ENCODE measurements at places on chromosomes 6 and 20.

- DNase-seq, result no peak
These were observed 75.1 kb downstream of the FOXA2 start for GRCh38 chr20:22509090-22509842.

GRCh38 chr6:2615251-2615650 lies 135.5 kb downstream of the MYLK4 start:
- no peak for DNase-seq

DNA sequence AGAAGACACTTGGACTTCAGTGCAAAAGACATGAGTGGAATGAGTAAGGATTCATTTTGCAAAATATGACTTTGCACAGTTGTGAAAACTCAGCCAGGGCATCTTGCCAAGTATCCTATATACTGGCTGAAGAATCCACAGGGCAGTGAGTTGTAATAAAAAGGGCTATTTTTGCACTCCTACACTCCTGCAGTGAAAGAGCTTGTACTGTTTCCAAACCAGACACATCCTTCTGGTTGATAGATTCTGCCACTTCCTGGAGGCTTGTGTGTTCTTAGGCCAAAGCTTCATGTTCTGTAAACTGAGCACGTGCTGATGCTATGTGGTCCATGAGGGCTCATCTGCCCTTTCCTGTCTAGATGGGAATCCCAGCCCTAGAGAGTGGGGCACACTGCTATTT lies 34.9 kb downstream of the GMPR start:
- DNase-seq, result no peak

DNA sequence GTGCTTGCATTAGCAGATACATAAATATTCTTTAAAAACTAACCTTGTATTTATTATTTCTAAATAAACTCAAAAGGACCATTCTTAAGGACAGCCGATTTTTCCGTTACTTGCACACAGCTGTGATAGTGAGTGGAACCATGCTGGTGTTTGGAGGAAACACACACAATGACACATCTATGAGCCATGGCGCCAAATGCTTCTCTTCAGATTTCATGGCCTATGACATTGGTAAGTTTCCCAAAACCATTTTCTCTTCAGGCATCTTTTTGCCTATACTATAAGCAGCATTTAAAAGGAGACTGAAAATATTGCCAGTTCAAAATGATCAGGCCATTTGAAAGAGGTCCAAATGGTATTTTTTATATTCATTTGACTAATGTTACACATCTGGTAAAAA lies 92.3 kb downstream of the ATRN start:
- no peak for DNase-seq

GRCh38 chr20:38091441-38092216 lies 58.1 kb downstream of the RPRD1B start:
- DNase-seq, result no peak

GRCh38 chr6:105949869-105950268 lies 136.3 kb upstream of the PRDM1 start:
- no peak for DNase-seq

- no peak for DNase-seq
These were observed 59.1 kb upstream of the SUPT3H start for GRCh38 chr6:45436544-45437438.

DNA sequence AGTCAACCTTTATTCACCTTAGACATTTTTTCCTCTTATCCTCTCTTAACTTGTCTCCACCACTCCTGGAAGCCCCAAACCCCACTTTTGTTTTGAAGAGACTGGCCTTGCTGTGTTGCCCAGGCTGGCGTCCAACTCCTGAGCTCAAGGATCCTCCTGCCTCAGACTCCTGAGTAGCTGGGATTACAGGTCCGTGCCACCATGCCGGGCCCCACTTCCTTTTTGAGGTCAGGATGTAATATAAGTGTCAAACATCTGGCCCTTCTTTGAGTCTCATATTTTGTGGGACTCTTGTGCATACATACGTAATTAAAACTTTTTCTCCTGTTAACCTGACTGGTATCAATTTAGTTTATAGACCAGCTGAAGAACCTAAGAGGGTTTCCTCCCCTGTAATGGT lies 1.4 kb upstream of the CDK19 start:
- DNase-seq, result no peak

- DNase-seq, result peak; percentile 76
These were observed 66.0 kb downstream of the PLAGL1 start for GRCh38 chr6:143941852-143942627.

GRCh38 chr6:75600768-75601167 lies 912 bp upstream of the SENP6 start:
- DNase-seq, result no peak

GRCh38 chr6:32855467-32856174 lies 1.6 kb downstream of the PSMB9 start:
- no peak for DNase-seq

- no peak for DNase-seq
These were observed 10.2 kb downstream of the CASS4 start for GRCh38 chr20:56422076-56422823.

DNA sequence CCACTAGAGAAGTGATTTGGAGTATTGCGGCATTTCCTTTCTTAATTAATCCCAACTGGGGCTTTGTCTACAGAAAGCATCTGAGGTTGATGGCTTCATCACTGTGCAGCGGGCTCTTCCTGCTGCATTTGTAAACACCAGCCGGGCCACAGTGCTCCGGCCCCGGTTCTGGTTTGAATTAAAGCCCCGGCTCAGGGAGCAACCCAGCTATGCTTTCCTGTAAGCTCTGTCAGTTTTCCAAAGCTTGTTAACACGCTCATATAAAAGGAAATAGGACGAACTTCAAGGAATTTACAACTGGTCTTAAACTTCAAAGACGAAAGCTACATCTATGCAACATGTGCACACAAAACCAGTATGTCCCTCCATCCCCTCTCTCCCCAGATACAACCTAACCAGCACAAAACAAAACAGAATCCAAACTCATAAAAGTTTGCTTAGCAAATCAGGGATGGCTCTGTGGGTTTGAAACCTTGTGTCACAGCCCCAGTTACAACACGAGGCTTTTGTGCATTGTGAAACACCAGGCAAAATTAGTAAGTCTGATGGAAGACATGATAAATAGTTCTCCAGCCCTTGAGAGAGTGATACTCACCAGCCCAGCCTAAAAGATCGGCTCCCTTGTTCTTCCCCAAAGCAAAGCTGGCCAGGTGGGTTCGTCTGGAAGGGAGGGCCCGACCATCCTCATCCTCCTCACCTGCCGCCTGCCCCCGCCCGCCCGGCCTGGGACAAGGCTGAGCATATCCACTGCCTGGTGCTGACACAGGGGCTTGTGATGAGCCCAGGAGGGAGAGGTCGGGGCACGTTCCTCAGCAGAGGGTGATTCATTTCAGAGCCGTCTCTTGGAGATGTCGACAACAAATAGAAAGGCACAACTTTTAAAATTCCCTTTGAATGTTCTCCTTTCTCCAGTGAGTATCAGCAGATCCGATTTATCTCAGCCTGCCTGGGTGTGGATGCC lies 197.9 kb downstream of the TFAP2C start:
- peak; percentile 38 for DNase-seq

GRCh38 chr20:40489886-40490285 lies 199.2 kb downstream of the MAFB start:
- peak; percentile 27 for DNase-seq

- no peak for DNase-seq
These were observed 27.8 kb upstream of the TLDC2 start for GRCh38 chr20:36848078-36848660.

- DNase-seq, result no peak
These were observed 9.0 kb upstream of the TSHZ2 start for GRCh38 chr20:52963131-52963530.
